Iris pigment epithelial cell (primary cell): ENCODE measurements at places on chromosomes 6 and 20.
A peak's percentile ranks its signal among the peaks of the same experiment; 100 is the strongest.

GRCh38 chr6:141301779-141302178 is 830.9 kb upstream of the GJE1 start:
- peak; percentile 56 for DNase-seq

DNA sequence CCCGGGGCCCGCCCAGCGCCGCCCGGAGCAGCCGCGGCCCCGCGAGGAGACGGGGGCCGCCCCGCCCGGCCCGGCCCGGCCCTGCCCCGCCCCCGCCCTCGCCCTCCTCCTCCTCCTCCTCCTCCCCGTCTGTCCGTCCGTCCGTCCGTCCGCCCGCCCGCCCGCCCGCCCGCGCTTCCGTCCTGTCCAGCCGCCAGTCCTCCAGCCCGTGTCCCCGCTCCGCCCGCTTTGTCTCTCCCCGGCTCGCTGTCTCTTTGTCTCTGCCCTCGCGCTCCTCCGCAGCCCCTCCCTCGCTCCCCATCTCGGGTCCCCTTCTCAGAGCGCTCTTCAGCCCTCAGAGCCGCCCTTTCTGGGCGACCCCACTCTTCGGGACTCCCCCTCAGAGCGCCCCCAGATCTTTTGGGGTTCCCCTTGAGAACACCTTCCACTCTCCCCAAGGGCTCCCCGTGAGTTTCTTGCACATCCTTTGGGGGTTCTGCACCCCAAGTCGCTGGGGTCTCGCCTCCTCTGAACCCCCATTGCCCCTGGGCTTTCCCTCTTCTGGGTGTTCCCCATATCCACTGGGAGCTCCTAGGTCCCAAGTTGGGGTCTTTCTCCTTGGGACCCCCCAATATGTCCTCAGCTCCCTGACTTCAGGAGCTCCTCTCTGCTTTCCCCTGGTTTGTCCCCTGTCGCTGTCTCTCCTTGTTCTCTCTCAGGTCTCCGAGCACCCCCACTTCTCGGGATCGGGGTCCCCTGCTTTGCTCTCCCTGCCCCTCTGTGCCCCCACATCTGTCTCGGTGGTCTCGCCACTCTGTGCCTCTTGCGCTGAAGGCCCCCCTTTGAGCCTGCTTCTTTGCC is 79.5 kb upstream of the MYL9 start:
- DNase-seq, result peak; percentile 50

- DNase-seq, result peak; percentile 31
These were observed 632.7 kb downstream of the RFPL4B start for GRCh38 chr6:112979830-112980229.

DNA sequence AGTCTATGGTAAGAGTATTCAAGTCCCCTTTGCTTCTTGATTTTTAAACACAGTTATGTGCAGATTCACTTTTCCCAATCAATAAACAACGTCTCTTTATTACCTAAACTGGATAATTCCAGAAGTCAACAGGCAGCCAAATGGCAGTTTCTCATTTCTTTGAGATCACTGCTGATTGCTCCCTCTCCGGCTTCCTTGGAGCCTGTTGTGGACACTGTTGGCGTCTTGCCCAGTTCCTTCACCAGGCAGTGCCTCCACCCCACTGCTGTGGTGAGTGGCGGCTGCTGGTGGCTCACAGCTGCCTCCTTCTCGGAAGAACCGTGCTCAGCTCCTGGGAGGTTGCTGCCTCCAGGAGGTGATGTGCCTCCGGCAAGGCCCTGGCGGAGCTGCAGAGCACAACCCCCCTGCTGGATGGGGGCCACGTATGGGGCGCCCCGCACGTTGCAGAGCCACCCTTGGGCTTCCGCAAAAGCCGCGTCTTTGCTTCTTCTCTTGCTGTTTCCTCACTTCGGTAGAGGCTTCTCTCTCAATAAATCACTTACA is 105.1 kb upstream of the CNKSR3 start:
- peak; percentile 50 for DNase-seq

GRCh38 chr6:141552463-141552862 is 580.3 kb upstream of the GJE1 start:
- peak; percentile 97 for DNase-seq

- no peak for DNase-seq
These were observed 52.4 kb upstream of the TRIM26 start for GRCh38 chr6:30265594-30265993.

DNA sequence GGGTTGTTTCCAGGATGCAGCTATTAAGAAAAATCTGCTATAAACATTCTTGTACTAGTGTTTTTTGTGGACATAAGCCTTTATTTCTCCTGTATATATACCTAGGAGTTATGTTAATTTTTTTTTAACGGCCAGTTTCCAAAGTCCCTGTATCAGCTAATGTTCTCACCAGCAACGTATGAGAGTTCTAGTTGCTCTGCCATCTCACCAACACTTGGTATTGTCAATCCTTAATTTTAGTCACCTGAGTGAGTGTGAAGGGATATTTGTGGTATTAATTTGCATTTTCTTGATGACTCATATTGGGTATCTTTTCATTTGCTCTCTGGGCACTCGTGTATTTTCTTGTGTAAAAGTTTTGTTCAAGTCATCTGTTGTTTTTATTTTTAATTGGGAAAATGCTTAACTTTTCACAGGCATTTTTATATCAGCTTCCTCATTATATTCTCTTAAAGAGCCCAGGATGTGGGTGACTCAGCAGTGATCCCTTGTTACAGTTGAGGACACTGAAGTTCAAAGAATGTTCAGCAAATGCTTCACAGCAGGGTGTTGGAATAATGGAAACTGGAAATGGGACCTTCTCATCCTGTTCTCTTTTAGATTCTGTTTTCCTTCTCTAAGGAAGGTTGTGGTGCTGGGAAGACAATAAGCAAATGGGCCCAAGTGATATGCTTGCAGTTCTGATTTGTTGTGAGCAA is 211.7 kb upstream of the PRND start:
- DNase-seq, result peak; percentile 60

DNA sequence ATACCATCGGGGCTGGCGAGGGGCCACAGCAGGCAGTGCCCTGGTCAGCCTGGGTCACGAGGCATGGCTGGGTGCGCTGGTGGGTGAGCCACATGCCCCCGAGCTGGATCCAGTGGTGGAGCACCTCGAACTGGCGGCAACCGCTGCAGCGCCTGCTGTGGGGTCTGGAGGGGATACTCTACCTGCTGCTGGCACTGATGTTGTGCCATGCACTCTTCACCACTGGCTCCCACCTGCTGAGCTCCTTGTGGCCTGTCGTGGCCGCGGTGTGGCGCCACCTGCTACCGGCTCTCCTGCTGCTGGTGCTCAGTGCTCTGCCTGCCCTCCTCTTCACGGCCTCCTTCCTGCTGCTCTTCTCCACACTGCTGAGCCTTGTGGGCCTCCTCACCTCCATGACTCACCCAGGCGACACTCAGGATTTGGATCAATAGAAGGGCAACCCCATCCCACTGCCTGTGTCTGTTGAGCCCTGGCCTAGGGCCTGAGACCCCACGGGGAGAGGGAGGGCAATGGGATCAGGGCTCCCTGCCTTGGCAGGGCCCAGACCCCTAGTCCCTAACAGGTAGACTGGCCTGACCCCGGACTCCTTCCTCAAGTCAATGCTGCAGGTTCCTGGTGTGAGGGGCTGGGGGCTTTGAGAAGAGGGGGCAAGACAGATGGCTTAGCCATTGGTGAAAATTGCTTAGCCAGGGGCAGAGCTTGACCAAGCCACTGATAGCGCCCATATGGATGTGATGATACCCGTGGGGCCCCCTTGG is 598 bp downstream of the TMEM239 start:
- no peak for DNase-seq

- DNase-seq, result no peak
These were observed 54.5 kb upstream of the REV3L start for GRCh38 chr6:111537528-111537920.

DNA sequence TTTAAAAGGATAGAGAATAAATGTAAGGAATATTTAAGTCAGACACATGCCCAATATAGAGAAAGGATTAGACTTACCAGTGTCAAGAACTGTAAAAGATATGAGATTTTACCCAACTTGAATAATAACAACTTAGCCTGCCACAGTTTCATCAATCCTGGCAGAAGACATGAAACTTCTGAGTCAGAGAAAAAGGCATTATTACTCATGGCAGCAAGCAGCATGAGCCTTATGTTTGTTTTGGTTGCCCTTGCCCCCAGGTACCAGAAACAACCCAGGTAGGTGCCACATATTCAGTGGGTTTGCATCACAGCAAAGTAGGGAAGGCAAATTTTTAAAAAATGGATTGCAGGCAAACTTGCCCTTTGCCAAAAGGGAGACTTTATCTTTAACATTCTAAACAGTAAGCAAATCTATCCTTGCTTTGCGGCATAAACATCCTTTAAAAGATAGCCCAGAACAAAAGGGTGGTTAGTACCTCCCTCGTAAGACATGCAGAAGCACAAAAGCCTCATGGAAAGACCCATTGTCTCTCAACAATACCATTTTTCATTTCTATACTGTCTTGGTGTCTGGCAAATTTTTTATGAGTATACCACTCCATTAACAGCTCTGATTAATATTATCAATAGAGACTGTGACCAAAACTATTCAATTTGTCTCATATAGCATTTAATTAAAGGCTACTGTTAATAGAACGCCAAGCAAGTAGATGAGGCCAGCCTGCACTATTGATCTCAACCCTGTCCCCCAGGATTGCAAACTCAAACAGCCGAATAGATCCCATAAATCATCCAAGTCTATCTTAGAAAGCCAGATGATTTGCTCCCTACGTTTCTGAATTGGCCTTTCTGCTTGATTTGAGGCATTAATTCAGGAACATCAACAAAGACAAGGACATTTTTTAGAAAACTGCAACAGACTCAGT is 185.1 kb downstream of the COL19A1 start:
- no peak for DNase-seq

DNA sequence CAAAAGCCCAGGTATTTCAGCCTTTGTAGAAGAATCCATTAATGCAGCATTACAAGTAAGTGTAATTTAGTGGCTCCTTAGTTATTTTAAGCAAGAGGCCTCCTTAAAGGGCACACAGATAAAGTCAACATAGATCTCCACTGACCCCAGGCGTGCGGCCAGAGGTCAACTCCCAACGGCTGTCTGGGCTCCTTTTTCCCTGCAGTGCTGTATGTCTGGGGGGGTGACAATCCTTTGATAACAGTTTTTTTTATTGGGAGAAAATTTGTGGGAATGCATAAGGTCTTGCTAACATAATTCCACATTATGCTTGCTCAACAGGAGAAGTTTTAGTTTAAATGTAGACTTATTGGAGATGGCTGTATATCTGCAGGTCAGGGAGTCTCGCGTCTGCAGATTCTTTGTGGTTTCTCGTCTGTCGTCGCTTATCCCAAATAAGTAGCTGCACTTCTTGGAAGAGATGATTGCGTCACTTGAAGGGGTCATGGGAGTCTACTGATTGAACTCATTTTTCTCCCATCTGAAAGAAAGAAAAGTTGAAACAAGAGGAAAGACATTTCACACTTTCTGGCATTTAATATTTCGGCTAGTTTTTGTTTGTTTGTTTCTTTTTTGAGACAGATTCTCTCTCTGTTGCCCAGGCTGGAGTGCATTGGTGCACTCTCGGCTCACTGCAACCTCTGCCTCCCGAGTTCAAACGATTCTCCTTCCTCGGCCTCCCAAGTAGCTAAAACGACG is 151.7 kb upstream of the AKAP12 start:
- peak; percentile 94 for DNase-seq

- peak; percentile 13 for DNase-seq
These were observed 650 bp upstream of the CASP8AP2 start for GRCh38 chr6:89828988-89829471.

DNA sequence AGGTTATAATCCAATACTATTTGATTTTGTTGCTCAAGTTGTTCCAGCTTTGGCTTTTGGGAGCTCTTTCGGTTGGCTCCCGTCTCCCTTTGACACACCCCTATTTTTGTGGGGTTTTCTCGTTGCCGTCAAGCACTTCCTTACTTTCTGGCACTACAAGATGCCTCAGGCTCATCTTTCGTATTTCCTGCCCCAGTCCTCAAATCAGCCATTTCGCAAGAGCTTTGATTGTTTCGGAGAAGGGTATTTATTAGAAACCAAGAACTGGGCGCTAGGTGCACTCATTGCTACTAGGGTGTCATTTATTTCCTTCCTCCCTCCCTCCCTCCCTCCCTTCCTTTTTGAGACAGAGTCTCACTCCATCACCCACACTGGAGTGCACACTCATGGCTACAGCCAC is 13.3 kb upstream of the SOX12 start:
- DNase-seq, result no peak

DNA sequence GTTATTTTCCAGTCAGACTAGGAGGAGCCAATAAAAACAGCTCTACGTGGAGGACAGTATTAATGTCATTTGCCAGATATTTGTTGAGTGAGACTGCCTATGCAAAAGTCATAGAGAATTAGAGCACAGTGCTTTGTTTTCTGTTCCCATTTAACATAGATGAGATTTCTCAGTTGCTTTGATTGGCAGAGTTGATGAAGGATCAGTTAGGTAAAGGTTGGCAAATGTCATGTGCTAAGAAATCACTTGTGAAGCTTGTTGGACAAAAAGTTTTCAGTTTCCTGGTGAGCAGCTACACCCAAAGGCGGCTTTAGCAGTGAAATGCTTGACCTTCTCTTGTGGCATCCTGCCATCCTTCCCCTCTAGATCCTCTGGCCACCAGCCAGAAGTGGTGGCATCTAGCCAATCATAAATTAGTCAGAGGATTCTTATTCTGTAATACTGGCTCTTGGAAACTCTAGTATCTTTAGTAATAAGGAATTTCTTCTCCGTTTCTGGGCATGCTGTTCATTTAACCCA is 37.0 kb downstream of the BCKDHB start:
- DNase-seq, result peak; percentile 84

GRCh38 chr6:44285552-44286284 is 15.5 kb downstream of the TMEM151B start:
- peak; percentile 37 for DNase-seq

GRCh38 chr6:111185954-111186353 is 98.7 kb downstream of the SLC16A10 start:
- no peak for DNase-seq

DNA sequence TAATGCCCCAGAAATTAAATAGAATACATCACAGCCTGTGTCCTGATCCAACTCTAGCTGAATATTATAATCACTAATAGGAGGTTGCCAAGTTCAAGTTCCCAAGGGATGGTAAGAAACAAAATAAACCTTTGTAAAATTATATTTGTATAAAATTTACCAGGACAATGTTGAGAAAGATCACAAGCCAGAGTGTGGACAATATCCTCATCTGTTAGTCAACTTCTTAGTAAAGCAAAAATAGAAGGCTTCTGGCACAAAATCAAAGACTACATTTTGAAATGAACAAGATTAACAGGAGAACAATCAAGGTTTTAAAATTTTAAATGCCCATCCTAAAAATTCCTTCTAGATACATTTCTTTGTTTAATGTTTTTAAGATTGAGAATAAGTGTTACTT is 290.4 kb upstream of the HSF2 start:
- DNase-seq, result no peak

DNA sequence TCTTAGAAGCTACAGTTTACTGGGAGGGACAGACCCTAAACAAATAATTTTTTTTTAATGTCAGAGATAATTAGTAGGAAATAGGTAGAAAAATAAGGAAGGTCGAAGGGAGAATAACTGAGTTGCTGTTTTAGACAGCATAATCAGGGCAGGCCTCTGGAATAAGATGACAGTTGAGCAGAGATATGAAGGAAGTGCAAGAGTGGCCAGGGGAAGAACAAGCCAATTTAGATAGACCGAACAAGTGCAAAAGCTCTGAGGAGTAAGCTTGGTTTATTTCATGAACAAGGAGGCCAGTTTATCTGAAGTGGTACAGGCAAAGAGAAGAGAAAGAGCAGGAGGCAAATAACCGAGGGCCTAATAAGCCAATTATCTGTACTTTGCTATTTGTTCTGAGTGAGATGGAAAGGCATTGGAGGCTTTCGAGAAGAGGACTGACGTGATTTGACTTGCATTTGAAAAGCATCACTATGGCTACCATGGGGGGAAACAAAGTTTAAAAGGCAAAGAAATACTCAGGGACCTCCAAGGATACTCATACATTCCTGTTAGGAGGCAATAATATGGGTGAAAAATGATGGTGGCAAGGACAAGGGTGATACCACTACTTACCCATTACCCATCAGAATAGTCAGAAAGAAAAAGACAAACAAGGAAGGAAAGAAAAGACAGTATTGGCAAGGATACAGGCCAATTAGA is 19.7 kb downstream of the PROCR start:
- DNase-seq, result no peak
